ENCODE measurements at places on chromosomes 5 and 9.

DNA sequence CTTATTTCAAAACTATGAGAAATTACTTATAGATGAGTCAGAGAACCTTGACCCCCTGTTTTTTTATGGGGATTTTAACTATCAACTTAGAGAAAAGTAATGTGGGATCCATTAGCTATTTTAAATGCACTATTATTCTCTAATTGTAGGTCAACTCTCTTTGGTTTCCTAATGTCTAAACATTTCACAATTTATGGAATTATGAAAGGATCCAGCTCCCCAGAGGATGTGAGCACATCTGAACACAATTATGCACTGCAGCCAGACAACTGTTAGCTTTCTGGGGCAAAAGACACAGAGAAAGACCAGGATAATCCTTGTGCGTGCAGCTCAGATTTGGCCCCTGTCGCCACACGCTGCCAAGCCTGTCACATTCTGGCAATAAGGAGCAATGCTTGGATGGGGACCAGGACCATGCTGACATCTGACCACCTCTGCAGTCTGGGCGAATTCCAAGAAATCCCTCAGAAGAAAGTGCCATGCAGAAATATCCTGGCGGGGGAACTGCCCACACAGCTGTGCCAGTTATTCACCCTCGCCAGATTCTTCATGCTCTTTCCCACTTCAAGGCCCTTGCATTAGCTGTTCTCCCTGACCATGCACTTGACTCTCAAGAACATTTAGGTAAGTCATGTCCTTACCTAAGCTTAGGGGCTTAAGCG is 22.2 kb upstream of the CMBL start:
- no peak for DNase-seq

DNA sequence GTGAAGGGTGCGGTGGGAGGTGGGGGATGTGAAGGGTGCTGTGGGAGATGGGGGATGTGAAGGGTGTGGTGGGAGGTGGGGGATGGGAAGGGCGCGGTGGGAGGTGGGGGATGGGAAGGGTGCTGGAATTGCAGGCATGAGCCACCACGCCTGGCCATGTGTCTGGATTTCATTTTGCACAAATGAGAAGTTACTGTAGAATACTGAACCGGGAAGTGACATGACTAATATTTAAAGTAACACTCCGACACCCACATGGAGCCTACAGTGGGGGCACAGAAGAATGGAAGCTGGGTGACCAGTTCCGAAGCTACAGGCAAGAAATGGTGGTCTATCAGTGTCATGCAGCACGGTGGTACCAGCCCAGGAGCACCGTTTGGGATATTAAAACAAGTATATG is 69.9 kb upstream of the SPTLC1 start:
- DNase-seq, result no peak

- no peak for DNase-seq
These were observed 126.2 kb upstream of the DMRT1 start for GRCh38 chr9:715300-715699.

- DNase-seq, result no peak
These were observed 15.9 kb downstream of the RXRA start for GRCh38 chr9:134341929-134342745.

DNA sequence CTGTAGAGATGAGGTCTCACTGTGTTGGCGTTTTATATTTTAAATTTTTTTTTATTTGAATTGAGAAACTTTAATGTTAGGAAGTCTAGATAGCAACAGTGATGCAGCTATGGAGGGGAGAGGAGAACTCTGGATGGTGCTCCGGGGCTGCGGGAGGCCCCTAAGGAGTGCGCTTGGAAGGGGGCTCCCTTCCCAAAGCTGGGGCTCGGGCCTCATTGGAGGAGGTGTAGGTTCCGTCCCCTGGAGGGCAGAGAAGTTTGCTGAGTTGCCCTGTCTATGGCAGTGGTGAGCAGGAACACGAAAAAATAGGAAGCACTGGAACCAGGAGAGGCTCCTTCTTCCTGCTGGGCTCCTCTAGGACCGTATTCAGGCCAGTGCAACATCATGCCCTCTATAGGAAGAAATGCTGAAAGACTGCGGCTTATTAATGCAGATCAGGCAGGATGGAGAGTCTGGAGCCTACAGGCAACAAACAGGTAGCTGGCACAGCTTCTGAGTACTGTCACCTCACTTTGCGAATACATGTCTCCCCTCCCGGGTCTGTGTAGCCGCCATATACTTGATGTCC is 16.1 kb downstream of the AHRR start:
- DNase-seq, result no peak
